Neural crest cell (in vitro differentiated cells): ENCODE measurements at places on chromosomes 16 and 17. TPM values are rescaled to one million over a fixed set of nuclear protein-coding genes. Genes with fewer than 3 reads are reported as not detected.

GRCh38 chr17:55660178-55660886 lies 62.3 kb downstream of the TMEM100 start:
- DNase-seq: no peak

DNA sequence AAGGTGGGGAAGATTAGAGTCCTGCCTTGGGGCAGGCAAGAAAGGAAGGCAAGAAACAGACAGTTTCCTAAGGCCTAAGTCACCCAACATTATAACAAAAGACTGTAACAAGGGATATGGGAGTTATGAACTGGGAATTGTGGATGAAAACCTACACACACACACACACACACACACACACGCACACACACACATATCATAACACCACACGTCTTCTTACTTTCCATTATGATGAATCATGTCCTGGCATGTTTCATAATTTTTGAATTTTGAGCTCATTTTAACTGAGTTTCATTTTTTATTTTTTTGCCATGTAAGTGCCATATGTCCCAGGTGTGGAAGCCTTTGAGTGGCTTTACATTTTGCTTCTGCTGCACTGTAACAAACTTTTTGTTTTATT lies 29.9 kb downstream of the HS3ST2 start:
- DNase-seq: no peak

- no peak for DNase-seq
Observed at GRCh38 chr17:79042421-79043190, 18.6 kb downstream of the C1QTNF1 start.

- no peak for DNase-seq
Observed at GRCh38 chr17:13581925-13582324, 19.8 kb downstream of the HS3ST3A1 start.

DNA sequence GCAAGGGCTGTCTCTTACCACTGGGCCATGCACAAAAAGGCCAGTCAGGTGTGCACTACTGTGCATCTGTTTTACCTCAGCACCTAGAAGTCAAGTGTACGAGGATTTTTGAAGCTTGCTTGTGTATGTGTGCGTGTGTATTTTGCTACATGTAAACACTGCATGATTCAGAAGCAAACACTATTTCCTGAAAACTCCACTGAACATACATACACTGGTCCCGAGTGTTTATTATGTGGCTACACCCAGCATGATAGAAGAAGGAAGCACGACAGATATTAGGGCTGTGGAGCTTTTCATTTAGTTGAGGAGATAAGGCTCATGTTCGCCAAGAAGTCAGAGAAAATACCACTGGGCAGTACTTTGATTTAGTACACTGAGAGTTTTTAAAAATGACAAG lies 89.2 kb downstream of the ZZEF1 start:
- no peak for DNase-seq

- peak; percentile 88 for DNase-seq
Observed at GRCh38 chr16:75265911-75266701, 14.7 kb upstream of the BCAR1 start.

DNA sequence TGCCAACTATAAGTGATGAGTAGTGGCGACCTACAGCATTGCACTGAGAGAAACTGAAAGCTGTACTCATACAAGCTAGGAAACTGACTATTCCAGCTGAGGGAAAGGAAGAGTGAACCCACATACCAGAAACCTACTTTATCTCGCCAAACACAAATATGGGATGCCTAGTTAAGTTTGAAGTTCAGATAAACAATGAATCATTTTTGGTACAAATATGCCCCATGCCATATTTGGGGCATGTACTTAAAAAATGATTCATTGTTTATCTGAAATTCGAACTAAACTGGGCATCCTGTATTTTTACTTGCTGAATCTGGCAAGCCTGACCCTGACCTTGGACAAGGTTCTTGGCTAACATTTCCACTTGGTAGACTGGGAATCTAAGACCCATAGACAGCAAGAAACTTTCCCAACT lies 527.8 kb upstream of the PSMD7 start:
- no peak for DNase-seq

DNA sequence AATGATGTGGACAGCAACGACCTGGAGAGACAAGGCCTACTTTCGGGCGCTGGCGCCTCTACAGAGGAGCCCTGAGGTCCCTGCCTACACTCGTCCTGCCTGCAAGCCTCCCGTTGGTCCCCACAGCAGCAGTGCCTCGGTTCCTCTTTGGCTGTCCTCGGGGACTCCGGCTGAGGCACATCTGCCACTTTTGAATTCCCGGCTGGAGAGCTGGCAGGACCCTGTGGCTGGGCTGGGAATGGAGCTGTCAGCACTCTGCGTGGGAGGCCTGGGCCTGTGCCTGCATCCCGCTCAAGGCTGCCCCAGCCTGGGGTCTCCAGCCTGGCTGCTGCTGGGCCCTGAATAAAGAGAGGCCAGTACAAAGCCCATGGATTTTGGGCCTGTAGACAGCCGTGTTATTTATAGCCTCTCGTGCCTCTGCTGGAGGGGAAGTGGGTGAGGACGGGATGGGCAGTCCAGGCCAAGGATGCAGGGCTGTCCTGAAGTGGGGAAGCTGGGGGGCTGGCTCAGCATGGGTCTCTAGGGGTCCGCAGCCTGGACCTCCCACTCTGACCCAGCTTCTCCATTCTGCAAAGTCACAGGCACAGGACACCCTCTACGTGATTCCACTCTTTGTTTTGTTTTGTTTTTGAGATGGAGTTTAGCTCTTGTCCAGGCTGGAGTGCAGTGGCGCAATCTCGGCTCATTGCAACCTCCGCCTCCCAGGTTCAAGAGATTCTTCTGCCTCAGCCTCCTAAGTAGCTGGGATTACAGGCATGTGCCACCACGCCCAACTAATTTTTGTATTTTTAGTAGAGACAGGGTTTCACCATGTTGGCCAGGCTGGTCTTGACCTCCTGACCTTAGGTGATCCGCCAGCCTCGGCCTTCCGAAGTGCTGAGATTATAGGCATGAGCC lies 10.6 kb upstream of the SPNS2 start:
- DNase-seq: no peak

ADCY7 gene
- 6.9 and 8.8 TPM in 2 replicates for total RNA-seq

NPB gene
- total RNA-seq: 0.93 and 1.1 TPM in 2 replicates

NPIPA8 gene
- total RNA-seq: 0.65 and 0.68 TPM in 2 replicates

TOP2A gene
- 295 and 302 TPM in 2 replicates for total RNA-seq

FLII gene
- 181 and 183 TPM in 2 replicates for total RNA-seq
